ENCODE measurements at places on chromosomes 2 and 18.

DNA sequence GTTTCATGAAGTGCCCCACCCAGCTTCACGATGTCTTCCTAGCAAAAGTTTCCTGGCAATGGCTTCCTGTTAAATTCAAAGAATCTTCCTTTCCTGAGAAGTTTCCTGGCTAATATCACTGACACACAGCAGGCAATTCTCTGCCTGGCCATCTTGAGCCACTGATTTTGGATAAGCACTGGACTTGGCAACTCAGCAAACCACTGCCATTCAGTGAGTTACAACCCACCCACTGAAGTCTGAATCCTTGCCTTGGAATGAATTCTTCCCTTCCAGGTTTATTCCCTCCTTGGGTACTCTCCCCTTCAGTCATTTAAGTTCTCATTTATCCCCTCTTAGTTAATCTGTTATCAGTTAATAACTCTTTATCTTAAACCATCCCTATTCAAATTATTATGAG is 426.0 kb downstream of the MBD2 start:
- DNase-seq, result no peak

GRCh38 chr2:80687524-80687923 is 383.0 kb upstream of the LRRTM1 start:
- no peak for DNase-seq

GRCh38 chr2:226337941-226338600 is 461.5 kb downstream of the IRS1 start:
- DNase-seq, result no peak

DNA sequence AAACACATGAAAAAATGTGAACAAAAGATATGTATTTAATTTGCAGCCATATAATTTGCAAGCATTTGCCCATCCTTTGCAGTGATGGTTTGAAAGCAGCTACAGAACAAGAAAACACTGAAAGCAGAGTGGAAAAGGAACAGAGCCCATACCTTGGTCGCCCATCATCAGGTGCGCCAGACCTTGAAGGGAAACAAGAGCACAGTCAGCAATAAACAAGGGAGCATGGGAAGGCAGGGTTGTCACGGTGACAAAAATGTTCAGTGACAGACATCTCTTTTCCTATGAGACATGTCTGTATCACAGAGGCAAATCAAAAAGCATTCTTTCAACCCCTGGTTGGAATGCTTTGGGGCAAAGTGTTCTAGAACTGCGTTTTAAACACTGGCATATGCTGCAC is 109.4 kb downstream of the NRXN1 start:
- no peak for DNase-seq

DNA sequence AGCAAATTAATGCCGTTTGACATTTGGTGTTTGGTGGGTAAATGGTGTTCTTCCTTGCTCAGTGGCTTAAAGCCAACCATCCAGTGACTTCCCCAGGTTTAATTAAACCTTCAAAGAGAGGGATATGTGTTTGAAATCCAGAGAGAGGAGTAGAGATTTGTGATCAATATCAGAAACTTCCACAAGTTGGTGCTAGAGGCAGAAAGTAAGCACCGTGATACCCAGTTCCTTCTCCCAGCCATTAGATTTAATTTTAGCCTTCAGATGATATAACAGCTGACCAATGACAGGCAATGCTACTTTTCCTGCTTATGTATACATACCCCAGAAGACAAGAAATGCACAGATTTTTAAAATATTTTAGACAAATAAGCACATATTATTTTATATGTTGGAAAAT is 398.5 kb downstream of the CDH2 start:
- DNase-seq, result no peak

DNA sequence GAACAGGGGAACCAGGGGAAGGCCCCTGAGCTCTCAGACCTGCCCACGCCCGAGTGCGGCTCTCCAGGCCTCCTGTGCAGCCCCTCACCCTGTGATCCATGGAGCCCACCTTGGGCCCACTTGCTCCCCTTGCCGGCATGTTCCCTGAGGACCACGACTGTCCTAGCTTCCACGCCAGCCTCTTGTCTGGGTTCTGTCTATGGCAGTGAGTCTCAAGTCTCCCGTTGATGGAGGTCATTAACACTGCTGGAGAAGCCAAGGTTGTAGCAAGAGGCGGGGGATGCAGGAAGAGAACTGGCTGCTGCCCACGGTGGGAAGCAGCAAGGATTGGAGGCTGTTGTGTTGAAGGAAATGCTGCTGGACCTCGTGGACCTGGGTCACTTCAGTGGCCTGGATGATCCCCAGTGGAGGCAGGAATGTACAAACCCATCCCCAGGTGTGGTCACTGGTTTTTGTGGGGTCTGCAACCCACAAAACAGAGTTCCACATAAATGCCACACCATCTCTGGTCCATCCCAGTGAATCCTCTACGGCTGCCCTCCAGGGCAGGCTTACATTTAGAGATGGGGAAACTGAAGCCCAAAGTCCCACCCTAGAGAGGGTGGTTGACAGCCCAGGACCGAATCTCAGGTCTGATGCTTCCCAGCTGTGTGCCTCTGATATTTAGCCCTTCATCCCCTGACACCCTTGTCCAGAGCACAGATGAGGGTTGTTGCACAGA is 150.3 kb downstream of the NDUFA10 start:
- DNase-seq, result no peak

DNA sequence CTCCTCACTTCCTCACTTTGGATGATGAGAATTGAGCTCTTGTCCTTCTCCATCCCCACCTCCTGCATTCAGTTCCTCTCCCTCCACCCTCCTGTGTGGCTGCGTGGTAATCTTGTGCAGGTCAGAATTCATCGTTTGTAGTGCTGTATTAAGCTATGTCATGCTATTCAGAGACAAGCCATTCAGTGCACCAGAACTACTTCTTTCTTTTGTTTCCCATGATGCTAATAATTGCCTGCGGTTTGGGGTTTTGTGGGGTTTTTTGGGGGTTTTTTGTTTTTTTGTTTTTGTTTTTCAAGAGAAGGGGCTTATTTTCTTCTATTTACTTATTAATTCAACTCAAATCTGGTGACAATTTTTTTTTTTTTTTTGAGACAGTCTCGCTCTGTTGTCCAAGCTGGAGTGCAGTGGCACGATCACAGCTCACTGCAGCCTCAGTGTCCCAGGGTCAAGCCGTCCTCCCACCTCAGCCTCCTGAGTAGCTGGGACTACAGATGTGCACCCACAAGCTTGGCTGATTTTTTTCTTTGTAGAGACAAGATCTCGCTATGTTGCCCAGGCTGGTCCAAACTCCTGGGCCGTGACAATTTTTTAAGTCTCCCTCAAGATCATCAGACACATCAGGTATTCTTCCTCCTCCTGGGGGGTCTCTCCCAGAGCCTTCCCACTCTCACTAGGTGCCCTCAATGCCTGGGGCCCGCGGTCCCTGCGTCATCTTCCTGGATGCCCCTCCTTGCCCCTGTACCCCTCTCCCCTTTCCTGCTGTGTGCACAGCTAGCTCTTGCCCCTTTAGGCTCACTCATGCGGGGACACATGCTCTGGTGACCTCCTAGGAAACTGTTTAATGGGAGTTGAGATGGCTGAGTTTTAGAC is 37.8 kb downstream of the MAL start:
- no peak for DNase-seq

DNA sequence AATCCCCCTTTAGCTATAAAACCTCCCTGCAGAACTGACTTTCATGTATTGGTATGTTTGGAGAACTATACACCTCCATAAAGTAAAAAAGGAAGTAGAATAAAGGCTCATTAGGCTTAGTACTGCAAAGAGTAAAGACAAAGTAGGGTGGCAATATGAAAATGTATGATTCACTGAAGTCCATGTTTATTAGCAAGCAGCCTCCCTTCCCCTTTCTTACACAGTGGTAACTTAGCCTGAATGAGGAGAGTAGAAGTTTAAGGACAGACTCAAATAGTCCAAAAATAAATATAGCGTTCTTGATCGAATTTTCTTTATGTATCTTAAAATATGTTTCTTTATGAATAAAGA is 1.5 kb downstream of the ZNF804A start:
- no peak for DNase-seq

GRCh38 chr2:237309416-237309815 is 104.5 kb downstream of the COL6A3 start:
- DNase-seq, result no peak

DNA sequence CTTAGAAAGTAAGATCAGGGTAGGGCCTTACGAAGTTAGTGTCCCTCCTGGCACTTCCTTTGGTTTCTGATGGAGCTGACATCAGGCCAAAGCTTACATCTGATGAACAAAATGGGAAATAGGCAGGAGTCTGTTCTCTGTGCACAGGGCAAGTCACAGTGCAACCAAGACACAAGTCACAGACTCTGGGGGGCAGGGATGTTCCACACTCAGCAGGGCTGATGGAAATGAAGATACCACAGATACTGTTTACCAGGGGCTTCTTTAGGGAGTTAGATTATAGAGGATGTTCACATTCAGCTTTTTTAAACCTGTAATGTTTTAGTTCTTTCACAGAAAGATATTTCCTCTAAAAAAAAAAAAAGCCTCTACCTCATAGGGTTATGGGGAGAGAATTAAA is 106.2 kb upstream of the EPC2 start:
- no peak for DNase-seq

DNA sequence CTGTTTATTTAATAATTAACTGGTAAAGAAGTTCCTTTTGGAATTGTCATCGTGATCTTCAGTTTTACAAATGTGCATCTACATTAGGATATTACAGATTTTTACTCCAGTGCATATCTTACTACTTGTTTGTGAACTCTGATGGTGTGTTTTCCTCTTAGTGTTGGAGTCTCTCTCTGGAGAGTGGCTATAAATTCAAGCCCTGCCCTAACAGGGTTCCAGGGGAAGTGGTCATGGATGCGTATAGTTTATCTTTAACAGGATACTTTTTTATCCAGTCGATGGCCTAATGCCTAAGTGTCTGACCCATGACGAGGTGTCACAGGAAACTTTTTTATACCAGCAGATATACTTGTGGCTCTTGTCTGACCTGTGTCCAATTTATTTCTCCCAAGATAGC is 75.4 kb downstream of the CHN1 start:
- DNase-seq, result no peak

DNA sequence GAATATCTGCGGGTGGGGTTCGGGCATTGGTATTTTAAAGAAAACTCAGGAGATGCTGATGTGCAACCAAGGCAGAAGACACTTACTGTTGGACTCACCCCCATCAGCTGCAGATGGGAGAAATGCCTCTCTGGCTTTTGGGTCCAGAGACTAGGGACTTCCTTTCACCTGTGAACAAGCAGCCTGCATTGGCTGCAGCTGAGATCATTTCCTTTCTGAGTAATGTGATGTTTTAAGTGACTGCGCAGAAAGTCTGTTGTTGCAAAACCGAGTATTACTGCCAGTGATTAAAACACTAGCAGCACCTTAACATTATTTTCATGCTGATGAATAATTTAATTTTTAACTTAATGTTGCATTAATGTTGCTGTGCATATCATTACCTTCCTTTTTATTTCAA is 143.0 kb downstream of the TSN start:
- DNase-seq, result no peak

GRCh38 chr2:170152421-170152820 is 25.5 kb upstream of the MYO3B start:
- no peak for DNase-seq

DNA sequence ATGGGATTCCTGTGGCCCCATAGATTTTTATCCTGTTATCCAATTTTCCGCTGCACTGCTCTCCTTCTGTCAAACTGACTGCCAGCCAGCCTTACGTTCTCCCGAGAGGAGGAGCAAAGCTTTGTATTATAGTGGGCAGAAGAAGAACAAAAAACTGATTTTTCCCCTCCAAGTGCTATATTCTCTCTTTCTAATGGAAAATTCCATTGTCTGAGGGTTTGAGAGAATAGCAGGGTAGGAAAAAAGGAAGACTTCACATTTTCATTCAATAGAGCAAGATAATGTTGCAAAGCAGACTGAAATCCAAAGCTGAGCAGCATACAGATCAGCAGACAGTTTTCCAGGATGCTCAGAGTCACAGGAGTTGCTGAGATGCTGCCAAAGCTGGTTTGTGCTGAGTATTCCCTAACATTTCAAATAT is 238.0 kb downstream of the UBE2E3 start:
- DNase-seq, result no peak

GRCh38 chr2:144516981-144517865 is 2.7 kb downstream of the ZEB2 start:
- peak; percentile 80 for DNase-seq

DNA sequence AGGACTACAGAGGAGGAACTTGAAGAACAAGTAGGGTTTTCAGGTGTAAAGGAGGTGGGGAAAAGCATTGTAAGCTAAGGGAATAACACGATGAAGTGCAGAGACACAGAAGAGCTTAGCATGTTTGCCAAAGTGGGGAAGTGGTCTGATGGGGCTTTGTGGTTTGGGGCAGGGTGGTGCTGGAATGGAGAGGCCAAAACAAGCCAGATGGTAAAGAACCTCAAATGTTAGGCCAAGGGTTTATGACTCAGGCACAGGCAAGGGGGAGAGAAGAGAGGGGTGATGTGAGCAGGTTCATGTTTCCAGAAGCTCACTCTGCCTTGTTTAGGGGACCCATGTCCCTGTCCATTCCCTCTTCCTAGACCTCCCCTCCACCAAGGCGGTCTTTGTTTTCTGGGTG is 104.5 kb upstream of the YWHAQ start:
- peak; percentile 26 for DNase-seq

DNA sequence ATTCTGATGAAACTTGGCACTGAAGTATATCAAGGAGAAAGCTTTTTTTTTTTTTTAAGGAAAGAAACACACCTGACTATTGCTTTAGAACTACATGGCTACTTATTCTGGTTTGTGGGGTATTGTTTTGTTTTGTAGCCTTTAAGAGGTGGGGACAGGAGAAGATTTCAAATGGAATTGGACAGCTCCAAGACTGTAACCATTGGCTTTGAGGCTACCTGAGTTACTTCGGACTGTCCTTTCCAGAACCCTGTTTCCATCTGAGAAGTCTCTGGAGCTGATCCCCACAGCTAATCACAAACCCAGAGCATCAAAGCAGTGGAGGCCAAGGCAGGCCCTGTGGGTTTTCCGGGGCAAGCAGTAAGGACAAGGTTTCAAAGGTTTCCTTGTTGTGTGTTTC is 4.7 kb downstream of the CDC42EP3 start:
- DNase-seq, result no peak

GRCh38 chr2:217362710-217363109 is 502.8 kb upstream of the TNP1 start:
- DNase-seq, result no peak

DNA sequence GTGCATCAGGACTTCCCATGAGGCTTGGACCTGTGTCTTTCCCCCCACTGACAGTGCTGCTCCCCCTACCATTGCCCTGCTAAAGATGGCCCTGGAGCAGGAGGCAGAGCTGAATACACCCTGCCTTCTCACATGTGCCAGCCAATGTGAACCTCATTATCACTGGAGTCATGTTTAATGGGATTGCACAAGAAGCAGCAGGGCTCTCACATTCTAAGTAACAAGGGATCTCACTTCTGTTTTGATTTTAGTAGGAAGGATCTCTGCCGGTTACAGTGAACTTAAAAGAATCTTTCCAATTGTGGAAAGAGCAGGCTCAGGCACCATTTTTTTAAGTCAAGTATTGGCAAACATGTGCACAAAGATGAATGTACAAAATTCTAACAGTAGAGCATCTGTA is 322.1 kb upstream of the MEX3C start:
- no peak for DNase-seq

GRCh38 chr2:187500585-187501359 is 52.7 kb upstream of the CALCRL start:
- DNase-seq, result no peak
